ENCODE measurements at places on chromosomes 2 and 18.

DNA sequence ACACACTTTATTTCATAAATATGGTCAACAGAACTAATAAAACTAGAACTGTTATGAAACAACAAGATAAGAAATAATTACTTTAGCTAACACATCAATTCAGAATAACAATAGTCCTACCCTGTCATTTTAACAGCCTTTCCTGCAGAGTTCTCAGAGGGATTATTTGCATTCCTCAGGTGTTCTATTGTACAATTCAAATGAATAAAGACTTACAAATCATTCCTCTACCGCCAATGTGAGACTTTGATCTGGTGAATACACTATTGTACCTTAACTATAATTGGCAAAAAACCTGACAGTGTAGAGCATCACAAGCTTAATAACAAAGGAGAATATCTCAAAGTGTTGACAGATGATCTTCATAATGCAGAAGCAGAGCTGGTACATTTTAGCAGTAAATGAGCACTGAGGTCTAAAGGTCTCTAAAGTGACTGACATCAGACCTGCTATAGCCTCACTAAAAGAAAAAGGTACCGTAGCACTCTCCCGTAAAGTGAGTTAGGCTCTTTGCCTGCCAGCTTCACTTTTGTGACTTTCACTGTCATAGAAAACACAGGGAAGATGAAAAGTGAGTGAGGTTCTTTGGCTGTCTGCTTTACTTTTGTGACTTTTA is 118.8 kb upstream of the SP3 start:
- no peak for DNase-seq

- DNase-seq: peak; percentile 69
These were observed at the start of gene GALNT5 for GRCh38 chr2:157257312-157258252. Gene GALNT5 (plus strand): TSS chr2:157257705. CDS start chr2:157258083, 378 bp downstream.

DNA sequence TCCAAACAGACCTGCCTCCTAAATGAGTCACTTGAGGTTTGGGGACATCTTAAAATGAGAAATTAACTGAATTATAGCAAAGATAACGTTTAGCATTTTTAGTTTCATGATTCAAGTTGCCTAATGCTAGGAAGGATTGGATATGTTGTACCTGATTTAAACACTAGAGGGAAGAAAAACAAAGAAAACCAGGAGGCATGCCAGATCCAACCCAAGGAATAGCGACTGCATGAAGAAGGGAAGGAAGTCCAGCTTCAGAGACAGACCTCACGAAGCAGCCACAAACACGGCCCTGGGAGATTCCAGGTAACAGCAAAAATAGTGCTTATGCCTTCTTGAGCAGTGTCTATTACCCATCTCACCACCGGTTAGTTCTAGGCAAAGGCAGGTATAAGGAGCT is 499.9 kb upstream of the SPHKAP start:
- DNase-seq: peak; percentile 82

DNA sequence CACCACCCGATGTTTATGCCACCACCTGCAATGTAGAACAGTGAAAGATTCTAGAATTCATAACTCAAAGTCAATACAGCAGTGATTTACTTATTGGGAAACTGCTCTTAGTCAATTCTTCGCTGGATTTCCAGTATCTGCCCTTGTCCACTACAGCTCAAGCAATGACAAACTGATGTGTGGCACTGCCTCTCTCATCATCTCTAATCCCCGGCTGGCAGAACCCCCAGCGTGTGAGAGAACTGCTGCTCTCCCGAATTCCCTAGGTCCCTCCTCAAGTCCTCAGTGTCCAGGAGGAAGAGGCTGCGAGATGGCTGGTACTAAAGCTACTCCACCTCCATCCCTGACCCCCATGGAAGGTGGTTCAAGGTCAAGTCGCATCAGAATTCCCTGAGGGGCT is 1.6 kb downstream of the TXNL4A start:
- no peak for DNase-seq

DNA sequence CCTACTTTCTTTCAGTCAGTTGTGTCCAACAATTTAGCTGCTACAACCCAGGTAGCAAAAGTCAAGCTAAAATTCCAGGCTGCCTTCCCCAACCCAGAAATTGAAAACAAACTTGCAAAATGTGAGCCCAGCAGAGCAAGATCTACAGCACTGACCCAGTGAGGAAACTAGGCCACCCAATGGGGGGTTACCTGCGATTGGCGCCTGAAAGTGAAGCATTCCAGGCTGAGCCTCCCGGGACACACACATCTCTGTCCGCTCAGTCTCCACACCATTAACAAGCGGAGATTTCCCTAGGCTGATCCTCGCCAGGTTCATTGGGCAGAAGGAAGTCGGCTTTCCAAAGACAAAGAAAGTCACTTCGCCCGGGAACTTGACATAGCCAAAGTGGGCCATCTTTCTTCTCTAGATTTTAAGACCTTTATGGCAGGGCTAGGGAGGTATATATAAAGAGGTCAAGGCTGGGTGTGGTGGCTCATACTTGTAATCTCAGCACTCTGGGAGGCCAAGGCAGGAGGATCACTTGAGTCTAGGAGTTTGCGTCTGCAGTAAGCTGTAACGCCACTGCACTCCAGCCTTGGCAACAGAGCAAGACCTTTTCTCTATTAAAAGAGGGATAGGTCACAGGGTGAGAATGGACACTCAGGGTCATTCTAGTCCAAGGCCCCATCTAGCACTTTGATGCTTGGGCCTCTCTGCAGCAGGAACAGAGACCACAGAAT is 53.6 kb downstream of the TTC32 start:
- DNase-seq: no peak

GRCh38 chr2:205731583-205731981 is 49.3 kb downstream of the NRP2 start:
- DNase-seq: peak; percentile 97

DNA sequence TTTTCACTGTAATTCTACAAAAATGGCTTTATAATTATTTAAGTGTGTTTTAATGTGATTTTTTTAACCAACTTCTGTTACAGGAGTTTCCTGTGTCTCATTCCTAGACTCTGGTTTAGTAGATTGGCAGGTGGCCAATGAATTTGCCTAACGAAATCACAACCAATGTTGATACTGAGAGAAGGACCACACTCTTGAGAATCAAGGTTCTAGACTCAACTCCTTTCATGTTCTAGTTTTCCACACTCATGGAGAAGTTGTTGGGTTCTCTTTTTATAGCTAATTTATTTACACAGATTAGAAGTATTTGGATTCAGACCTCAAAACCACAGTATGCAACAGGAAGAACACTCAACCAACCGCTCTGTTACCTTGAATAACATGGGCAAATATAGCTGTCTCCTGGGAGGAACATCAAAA is 22.6 kb upstream of the USP34 start:
- DNase-seq: peak; percentile 69

DNA sequence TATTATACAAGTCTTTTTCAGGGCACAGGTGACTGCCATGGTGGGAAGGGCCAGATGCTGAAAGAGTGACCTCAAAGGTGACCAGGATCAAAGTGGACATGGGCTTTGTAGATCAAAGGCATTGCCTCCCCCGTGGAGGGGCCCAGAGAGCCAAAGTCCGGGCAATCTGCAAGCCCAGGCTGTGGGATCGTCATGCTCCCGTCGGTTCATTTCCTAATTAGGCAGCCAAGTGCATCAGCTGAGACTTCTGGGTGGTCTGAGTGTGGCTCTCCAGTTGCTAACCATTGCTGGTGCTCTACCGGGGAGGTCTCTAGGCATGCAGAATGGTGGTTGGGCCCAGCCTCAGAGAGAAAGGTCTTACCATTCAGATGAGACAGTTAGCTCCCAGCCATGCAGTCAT is 61.6 kb downstream of the TRIB2 start:
- DNase-seq: no peak

DNA sequence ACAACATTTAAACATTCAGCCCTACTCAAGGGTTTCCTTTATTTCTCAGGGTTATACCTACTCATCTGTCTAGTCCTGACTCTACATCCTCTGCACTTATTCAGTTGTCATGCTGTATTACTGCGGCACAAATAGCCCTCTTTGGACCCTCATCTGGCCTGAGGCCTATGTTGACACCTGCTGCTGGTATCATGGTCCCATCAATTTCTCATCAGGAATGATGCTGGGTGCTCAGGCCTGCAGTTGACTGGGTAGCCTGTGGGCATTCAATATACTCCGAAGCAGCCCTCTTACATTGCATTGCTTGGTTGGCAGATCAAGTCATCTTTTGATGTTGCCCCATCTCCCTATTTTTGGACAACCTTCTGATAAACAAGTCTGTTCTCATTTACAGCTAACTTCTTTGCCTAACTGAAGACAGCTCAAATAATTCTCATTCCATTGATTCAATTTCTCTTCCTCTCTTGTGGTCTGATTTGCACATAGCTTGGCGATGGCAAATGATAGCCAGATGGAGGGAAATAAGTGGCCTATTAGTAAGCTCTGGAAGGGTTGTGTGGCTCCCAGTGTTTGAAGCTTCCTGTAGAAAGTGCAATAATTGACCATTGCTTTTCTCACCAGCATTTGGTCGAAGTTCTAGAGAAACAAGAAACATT is 19.1 kb upstream of the MC4R start:
- DNase-seq: no peak

GRCh38 chr18:48802543-48803290 is 148.0 kb downstream of the SMAD7 start:
- no peak for DNase-seq

- no peak for DNase-seq
These were observed 124.8 kb downstream of the PHLPP1 start for GRCh38 chr18:62839874-62840713.

GRCh38 chr2:208320686-208321085 is 54.6 kb downstream of the PIKFYVE start:
- DNase-seq: peak; percentile 51

DNA sequence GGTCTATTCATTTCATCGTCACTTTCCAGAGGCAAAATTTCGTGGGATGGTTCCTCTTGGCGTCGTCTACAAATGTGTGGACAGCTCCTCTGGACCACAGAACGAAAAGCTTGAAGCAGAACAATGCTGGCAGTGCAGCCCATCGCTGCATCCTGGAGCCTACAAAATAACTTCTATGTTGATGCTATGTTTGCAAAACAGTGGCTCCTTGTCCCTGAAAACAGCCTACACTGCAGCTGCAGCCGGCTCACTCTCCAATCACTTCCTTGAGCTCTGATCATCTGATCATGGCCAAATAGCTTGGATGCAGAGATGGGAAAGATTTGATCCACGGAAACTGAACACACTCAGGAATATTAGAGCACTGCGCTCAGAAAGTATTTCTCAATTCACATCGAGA is 60.0 kb downstream of the DOCK10 start:
- DNase-seq: peak; percentile 53

- peak; percentile 73 for DNase-seq
These were observed 4.2 kb upstream of the POU3F3 start for GRCh38 chr2:104849618-104850141.

- DNase-seq: peak; percentile 29
These were observed 431.8 kb upstream of the RAB12 start for GRCh38 chr18:8177330-8178016.

GRCh38 chr18:70335892-70336726 is 47.3 kb downstream of the SOCS6 start:
- no peak for DNase-seq

DNA sequence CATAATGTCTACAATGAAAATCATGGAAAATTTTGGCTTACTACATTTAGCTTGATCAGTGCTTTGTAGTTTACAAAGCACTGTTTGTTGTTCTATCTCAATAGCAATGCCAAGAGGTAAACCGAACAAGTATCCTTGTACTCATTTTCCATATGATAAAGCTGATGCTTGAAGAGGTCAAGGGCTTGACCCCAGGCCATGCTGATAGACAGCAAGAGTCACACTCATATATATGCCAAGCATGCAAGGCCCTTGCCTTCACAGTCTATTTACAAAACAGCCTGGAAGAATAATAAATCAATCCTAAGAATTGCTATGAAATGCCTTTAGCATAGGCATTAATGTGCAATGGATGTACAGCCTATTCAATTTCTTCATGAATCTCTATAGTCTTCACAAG is 71.8 kb downstream of the SLC8A1 start:
- no peak for DNase-seq

DNA sequence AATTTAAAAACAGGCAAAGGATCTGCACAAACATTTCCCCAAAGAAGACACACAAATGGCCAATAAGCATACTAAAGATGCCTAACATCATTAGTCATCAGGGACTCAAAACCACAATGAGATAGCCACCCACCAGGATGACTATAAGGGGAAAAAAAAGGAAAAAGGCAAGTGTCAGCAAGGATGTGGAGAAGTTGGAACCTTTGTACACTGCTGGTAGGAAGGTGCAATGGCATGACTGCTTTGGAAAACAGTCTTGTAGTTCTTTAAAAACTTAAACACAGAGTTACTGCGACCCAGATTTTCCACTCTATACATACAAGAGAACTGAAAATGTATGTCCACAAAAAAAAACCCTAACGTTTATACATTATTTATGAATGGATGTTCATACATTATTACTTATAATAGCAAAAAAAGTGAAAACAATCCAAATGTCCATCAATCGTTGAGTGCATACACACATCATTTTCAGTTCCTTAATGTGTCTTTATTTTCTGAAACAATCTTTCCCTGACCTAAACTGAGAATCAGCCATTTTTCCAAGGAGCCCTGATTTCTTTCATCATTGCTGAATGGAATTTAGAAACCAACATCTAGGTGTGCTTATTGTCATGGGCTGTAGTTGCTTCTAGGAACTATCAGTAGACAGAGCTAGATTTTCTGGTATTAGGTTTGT is 64.7 kb upstream of the TLK1 start:
- DNase-seq: peak; percentile 92

DNA sequence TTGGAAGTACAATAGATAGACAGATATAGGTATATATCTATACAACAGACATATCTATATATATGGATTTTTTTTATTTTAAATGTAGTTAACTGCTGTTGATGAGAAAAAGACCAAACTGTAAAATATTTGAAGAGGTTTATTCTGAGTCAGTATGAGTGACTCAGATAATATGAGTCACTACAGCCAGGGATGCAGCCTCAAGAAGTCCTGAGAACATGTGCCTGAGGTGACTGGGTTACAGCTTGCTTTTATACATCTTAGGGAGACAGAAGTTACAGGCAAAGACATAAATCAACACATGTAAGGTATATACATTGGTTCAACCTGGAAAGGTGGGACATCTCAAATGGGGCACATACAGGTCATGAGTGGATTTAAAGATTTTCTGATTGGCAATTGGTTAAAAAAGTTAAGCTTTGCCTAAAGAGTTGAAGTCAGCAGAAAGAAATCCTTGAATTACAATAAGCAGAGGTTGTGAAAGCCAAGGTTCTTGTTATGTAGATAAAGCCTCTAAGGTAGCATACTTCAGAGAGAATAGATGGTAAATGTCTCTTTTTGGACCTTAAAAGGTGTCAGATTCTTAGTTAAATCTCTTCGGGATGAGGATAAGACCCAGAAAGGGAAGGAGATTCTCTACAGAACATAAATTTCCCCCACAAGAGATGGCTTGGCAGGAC is 149.9 kb downstream of the RBM43 start:
- DNase-seq: peak; percentile 33

DNA sequence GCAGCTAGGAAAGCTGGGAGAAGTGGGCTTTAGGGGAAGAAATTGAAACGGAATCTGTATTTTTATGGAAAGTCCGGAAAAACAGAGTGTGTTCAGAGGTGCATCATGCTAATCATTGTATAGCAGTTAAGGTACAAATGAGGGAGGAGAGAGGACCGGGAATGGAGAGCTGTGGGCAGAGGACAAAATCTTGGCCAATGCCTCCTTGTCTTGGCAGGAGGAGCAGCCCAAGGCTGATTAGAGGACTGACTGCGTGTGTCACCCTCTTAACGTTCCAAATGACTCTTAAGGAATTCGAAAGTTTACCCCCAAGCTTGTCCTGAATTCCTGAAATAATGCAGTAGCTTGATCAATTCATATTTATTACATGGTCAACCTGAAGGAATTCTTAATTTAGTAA is 81.0 kb downstream of the ZNF236 start:
- DNase-seq: no peak

All from cardiac fibroblast (primary cell).